Activated effector memory CD4-positive, alpha-beta T cell treated with Interleukin-2 at 50 U/mL for 16 hours (primary cell): ENCODE measurements at places on chromosomes 1 and 21.

GRCh38 chr1:205639567-205639966 lies 7.8 kb upstream of the ELK4 start:
- DNase-seq: no peak

DNA sequence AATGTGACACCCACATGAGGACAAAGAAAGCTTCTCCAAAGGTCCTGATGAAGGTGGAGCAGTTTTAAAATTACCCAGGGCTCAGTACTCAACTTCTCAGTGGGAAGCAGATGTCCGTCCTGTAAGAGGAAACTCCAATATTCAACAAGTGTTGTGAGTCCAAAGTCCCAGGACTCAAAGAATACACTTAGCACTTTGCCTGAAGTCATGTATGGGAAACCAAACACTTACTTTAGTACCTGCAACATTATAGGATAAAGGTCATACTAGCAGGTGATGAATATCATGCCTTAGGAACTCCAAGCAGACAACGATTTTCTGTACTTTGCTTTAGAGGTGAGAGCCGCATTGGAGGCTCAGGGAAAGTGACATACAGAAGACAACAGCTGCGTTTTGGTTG lies 37.2 kb upstream of the ST6GALNAC3 start:
- DNase-seq: no peak

GRCh38 chr1:219810451-219810850 lies 117.9 kb downstream of the SLC30A10 start:
- DNase-seq: no peak

DNA sequence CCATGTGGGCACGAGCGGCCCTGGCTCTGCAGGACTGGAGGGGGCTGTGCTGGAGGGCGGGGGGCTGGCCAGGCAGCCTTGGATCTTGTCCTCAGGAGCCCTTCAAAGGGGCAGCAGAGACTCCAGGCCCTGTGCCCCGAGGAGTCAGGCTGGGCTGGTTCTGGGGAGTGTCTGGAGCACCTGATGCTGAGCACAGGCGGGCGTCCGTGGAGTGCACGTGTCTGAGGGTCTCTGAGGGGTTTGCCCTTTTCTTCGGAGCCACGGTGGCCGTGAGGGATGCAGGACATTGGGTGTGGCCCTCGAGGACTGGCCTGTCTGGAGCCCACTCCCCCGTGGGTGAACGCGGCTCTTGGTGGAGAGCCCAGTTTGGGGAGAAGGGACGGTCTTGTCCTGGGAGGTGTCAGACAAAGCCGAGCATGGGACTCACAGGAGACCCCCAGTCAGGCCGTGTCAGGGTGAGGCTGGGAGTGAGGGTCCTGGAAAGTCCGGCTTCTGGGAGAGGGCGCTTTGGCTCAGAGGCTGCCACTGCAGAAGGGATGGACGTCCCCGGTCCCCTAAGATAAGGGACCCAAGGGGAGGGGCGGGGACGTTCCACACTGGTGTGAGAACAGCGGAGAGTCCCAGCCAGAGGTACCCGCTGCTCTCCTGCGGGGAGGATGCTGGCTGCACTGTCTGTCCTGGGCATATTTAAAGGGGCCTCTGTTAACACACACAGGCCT lies 60.8 kb downstream of the COL18A1 start:
- no peak for DNase-seq

GRCh38 chr1:17274186-17275170 lies 25.6 kb downstream of the PADI3 start:
- DNase-seq: no peak

- DNase-seq: no peak
Observed at GRCh38 chr1:17356387-17357026, 15.5 kb upstream of the PADI6 start.

GRCh38 chr1:27350663-27351540 lies 9.1 kb downstream of the SYTL1 start:
- no peak for DNase-seq

- DNase-seq: no peak
Observed at GRCh38 chr21:34617753-34618339, 2.9 kb upstream of the RCAN1 start.
